NCI-H2171 (cell line): ENCODE measurements at places on chromosomes 6 and 20.
A peak's percentile ranks its signal among the peaks of the same experiment; 100 is the strongest.

GRCh38 chr20:53611449-53611894, 17.8 kb upstream of the ZNF217 start:
- no peak for DNase-seq

DNA sequence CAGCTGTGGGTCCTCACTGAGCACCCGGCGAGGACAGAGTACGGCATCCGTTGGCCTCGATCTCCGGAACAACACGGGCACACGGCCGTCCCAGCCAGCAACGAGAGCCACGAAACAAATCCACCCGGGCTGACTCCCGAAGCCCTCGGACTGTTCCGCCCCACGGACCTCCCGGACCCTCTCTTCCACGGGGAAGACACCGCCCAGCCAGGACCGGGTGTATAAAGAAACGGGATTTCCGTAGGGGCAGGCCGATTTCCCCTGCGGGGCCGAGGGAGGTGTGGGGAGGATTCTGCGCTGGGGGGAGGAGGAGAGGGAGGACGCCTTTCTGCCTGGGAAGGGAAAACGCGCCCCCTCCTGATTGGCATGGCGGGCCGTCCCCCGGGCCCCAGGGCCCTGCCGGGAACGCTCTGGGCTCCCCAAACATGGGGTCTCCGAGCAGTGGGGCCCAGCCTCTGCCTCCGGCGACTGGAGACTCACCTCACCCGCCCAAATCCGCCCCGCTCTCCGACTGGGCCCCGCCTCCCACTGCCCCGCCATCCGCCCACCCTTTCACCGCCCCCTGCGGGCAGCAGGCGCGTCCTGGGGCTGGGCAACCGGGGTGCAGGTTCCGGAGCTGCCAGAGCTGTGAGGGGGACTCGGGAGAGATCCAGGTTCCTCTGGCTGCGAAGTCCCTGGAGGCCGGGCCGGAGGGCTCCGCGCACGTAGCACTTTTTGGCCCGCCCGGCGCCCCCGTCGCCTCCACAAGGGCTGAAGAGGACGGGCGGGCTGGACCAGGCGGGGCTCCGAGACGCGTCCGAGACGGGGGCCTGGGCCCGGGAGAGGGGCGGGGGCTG, 679 bp upstream of the PPDPF start:
- peak; percentile 84 for DNase-seq

DNA sequence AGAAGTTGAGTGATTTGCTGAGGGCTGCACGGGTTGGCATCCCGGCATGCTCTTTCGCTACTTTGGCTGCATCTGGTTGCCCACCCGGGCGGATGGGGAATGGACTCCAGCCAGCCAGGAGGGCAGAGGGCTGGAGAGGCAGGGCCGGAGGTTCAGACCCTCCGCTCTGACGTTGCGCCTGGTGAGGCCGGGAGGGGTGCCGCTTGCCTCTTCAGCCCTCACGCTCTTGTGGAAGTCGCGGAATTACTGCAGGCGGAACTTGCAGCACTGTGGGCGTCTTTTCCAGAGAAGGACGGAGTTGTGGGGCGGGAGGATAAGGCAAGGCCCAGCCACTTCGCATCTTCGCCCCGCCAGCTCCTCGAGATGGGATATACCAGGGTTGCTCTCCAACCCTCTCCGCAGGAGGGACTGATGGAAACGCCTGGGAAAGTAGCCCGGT, 656 bp downstream of the RTEL1 start:
- no peak for DNase-seq

DNA sequence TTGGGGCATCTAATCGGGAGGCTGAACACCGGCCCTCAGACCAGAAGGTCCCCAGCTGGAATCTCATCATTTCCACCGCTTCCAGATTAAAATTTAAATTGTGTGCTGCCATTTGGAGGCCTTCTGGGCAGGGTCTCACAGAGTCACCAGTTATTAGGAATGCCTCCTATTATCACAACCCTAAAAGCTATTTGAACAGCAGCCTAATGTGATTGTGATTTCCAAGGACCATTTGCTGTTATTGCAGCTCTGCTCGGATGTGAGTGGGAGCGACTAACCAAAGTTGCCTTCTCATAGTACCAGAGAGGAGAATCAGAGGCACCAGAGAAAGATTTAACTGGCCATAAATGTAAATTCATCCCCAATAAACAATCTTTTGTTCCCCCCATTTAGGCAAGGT, 277.3 kb downstream of the RNF144B start:
- DNase-seq = no peak

GRCh38 chr6:44269921-44270525, at the start of gene TMEM151B:
Gene TMEM151B (plus strand): TSS chr6:44270450. CDS start chr6:44270743, 293 bp downstream.
- peak; percentile 48 for DNase-seq

- no peak for DNase-seq
These were observed 73.1 kb downstream of the OPN5 start for GRCh38 chr6:47854971-47855370.

DNA sequence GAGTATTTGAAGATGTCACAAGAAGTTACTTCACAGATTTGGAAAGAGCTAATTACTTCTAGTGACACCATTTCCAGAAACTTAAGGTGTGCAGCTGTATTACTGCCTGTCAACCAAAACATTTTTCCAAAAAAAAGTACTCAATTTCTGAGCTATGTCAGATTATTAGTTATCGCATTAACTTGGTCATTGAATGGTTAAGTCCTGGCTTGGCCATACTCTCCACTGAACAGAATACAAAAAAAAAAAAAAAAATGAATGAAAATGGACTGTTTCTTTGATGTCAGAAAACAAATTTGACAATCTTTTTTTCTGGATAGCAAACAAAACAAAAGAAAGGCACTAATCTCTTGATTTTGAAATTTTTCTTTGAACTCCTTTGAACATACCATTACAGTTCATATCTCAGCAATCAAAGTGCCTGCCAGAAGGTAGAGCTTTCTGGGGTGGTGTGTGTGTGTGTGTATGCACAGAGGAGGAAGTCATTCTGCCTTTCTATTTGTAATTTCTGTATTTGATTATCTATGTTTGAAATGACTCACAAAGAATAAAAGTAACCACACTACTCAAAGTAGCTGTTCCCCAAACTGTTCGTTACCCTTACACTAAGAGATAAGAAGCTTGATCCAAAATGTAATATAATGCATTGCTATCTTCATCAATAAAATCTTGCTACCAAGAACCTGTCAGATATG, 210.8 kb upstream of the FUT9 start:
- DNase-seq = no peak

GRCh38 chr6:50816115-50816675, 2.5 kb upstream of the TFAP2B start:
- DNase-seq = peak; percentile 70

GRCh38 chr6:111841822-111842221, 31.4 kb downstream of the FYN start:
- DNase-seq = no peak

DNA sequence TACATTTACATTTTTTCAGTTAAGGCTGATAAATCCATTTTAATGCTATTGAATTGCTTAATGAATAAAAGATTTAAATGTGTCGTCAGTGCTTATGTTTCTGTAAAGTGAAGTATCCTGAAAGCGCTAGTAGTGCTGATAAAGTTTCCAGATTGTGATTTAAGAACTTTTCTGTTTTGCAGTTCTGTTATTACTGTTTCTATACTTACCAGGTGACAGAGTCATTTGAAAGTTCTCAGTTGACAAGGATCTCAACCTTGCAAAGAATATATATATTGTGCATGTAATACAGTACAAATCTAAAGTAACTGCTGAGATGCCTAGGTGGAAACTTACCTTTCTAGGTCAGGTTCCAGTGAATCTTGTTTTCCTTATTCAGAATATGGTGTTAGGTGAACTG, 201.8 kb downstream of the ARID1B start:
- no peak for DNase-seq

- DNase-seq = no peak
These were observed 17.4 kb upstream of the TCP11 start for GRCh38 chr6:35158520-35158919.

GRCh38 chr20:60732322-60732721, 519.7 kb upstream of the CDH4 start:
- no peak for DNase-seq
